ENCODE measurements at places on chromosomes 11 and 22.

GRCh38 chr11:86073948-86074347 lies 5.1 kb upstream of the PICALM start:
- DNase-seq, result no peak

DNA sequence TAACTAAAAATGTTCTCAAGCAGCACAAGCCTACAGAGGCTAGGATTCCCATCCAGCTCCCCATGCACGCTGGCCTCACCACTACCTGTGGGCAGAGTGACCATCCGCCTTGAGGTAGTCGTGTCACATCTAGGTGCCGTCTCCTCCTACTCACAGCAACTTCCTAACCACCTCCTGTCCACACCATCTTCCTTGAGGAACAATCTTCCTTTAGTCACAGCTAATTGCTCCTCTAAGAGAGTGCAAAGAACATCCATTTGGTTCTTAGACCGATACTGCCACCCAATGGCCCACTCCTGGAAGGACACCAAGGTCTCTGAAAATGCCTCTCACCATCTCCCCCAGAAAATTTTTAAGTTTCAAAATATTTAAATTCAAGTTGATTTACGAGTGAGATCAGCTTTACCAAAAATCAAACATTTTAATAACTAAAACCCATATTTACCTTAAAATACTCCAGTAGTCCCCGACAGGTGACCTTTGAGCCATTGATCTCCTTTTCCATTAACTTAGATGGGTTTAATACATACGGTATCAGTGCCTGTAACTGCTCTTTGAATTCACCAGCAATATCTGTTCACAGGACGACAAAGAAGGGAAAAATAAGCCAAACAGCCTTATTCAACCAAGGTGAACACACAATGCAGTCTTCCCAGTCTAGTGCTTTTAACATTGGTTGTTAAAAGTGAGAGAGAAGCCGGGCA lies 21.7 kb upstream of the PLAAT3 start:
- DNase-seq, result no peak

DNA sequence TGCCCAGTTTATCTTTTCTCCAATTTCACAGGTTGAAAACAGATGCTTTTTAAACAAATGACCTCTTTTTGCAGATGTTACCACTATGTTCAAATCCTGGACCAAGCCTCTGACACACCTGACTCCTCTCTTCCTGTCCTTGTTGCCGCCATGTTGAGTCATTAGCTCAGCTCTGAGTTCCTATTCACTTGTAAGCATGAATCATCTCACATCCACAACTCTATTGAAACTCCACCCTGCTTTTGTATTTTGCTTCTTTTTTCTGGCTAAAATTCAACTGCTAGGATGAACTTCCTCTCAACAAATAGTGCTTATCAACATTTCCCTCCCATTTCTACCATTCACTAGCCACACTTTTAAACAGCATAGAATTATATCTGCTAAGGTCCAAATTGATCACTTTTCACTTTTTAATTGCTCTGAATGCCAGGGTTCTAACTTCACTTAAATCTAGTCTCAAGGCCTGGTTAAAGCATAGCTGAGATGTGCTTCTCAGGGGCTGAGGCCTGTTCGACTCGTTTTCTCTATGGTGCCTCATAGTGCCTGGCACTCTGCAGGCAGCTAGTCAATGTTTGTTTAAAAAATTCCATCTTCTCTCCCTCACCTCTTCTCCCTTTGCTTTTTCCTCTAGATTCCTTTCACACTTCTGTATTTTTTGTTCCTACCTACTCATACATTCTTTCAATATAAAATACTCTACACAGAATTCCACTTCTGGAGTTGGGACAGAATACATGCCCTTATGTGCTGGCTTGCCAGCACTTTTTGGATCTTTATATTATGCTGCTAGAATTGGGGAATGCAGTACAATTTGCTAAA lies 3.9 kb downstream of the JOSD1 start:
- no peak for DNase-seq

DNA sequence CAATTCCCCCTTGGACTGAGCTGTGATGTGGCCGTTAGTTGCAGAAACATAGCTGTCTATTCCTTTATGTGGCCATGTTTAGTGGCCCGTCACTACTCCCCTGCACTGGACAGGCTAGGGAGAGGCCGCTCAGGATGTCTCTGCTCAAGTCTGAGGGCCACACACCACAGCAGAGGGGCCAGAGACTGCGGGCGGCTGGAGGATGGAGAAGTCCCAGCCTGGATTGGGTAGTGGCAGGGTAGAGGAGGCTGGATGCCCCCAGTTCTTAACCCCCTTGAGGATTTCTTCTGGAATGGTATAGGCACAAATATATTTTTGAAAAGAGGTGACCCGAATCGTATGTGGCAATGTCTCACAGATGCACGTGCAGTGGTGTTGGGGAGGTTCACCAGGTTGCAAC lies 116.4 kb upstream of the B3GAT1 start:
- no peak for DNase-seq

DNA sequence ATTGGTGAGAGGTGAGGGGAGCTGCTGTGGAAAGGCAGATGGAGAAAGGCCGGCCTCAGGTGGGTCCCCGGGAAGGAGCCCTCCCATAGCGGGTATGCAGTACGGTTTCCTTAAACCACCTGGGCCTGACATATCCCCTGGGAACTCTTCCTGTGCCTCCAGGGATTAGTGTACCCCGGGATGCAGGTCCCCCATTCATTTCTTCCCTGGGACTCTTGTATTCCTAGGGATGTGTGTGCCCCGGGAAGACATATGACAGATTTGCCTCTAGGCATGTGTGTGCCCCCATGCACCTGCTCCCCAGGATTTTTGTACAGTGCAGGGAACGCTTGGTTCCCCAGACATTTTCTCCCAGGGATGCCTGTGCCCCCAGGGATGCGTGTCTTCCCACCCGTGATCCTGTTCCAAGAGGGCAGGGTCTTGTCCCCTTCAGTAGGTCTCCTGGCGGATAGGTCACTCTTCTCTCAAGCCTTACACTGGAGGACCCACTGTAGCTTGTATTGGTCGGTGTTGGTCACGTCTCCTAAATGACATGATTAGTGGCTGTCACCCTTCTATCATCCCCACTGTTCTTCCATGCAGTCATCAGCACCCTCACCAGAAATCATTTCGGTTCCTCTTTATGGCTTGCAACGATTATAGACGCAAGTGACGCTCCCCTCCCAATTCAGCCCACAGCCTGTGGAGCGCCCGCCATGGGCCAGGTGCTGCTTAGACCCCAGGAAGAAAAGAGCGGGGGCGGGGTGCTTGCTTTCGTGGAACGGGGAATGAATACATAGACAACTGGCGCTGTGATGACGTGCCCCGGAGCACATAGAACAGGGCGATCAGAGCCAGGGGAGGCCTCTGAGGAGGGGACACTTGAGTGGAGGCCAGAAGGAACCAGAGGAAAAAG lies 1.3 kb downstream of the PARVB start:
- no peak for DNase-seq

GRCh38 chr11:77866336-77866735 lies 45.4 kb downstream of the AAMDC start:
- DNase-seq, result no peak

DNA sequence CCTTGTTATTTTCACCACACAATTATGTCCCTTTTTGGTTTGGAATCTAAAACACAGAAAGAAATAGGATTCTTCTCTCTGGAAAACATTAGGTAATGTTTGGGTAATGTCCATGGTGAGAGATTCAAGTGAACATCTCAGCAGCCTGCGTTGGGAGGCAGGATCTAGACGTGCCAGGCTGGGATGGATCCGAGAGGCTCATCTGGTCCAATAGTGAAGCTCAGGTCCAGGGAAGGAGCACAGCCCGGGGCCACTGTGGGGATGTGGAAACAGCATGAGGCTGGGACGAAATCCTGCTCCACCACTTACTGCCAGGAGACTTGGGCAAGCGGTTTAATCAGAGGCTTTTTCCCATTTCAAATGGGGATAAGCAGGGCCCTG lies 109.9 kb downstream of the CSNK2A3 start:
- DNase-seq, result no peak

- DNase-seq, result no peak
Measured at GRCh38 chr11:19670030-19670791, 42.4 kb upstream of the NAV2 start.

DNA sequence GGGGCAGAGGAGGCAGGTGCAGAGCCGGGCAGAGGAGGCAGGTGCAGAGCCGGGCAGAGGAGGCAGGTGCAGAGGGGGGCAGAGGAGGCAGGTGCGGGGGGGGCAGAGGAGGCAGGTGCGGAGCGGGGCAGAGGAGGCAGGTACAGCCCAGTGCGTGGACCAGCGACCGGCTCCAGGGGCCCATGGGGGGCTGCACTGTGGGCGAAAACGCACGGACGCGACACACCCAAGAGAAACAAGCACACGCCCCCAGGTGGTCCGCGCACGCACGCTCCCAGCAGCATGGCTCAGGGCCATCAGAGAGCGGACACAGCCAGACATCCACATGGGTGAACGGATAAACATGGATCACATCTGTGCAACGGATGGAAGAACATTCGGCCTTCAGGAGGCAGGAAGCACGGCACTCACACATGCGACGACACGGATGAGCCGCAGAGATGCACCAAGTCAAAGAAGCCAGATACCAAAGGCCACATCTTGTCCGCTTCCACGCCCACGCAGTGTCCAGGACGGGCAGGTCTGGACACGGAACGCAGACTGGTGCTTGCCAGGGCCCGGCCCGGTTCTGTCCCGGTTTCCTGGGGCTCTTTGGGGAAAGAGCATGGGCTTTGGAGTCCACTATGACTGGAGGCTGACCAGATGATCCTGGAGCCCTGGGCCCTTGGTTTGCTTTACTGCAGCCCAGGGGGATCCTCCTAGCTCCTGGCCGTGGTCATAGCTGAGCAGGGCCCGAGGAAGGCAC lies 21.8 kb downstream of the OSBPL5 start:
- no peak for DNase-seq

DNA sequence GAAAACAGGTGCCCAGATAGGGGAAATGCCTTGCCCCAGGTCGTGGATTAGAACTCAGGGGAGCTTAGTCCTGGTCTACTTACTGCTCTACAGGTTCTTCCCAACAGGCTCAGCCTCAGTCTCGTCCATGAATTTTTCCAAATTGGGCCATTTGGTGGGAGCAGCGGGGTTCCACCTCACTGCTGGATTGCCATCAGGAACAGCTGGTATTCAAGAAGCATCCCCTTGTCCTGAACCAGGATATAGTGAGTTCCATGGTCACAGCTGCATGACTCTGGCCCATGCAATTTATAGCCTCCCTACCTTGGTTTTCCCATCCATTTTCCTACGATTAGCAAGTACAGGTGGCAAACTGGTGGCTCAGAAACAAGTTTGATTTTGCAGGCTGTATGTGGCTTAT lies 6.6 kb upstream of the UBE2L6 start:
- no peak for DNase-seq

DNA sequence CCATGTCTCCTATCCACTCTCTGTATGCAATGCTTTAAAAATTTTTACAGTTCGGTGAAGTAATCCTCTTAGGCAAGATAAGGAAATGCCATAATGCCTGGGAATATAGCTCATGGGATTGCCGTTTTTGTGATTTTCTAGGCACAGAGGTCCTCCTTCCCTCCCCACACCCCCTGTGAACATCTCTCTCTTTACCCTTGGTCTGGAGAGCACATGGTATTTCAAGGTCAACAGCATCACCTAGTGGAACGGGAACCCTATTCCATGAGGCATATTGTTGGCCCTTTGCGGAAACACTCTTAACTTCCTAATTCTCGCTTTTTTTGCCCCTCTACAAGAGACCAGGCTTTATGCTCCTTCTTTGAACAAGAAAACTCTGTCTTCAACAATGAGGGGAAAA lies 8.8 kb downstream of the NXPE4 start:
- no peak for DNase-seq

GRCh38 chr11:9057007-9057406 lies 34.4 kb downstream of the SCUBE2 start:
- no peak for DNase-seq

DNA sequence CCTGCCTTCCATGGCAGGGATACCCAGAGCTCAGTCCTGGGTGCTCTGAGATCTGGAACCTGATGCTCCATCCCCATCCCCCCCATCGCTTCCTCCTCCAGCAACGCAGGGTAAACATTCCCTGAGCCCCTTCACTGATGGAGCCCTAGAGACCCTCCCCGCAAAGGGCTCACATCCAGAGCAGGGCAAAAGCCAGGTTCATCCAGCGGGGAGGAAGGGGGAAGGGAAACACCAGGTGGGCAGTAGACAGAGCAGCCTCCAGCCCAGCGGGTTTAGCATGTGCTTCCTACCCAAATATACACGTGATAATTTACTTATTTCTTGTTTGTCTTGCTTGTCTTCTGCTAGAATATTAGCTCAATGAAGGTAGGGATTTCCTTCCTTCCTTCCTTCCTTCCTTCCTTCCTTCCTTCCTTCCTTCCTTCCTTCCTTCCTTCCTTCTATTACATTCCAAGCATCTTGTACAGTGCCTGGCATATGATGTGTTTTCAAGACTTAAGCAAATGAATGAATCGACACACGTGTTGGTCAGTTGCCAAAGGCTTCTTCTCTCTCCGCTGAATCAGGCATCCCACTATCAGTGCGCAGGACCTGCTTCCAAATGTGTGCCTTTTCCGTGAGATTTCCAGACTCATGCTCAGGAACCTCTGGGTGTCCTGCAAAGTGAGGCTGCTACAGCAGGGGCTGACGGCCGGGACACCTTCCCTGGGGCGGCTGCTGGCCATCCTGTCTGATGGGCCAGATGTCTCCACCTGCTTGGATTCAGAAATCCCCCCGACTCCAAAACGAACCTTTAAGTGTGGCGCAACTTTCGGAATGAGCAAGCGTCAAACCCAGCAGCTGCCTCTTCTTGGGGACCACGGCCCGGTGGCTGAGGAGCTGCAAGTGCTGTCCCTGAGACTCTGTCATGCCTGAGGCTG lies 955.1 kb downstream of the BRD1 start:
- no peak for DNase-seq

GRCh38 chr11:99068832-99069231 lies 48.1 kb downstream of the CNTN5 start:
- DNase-seq, result no peak

DNA sequence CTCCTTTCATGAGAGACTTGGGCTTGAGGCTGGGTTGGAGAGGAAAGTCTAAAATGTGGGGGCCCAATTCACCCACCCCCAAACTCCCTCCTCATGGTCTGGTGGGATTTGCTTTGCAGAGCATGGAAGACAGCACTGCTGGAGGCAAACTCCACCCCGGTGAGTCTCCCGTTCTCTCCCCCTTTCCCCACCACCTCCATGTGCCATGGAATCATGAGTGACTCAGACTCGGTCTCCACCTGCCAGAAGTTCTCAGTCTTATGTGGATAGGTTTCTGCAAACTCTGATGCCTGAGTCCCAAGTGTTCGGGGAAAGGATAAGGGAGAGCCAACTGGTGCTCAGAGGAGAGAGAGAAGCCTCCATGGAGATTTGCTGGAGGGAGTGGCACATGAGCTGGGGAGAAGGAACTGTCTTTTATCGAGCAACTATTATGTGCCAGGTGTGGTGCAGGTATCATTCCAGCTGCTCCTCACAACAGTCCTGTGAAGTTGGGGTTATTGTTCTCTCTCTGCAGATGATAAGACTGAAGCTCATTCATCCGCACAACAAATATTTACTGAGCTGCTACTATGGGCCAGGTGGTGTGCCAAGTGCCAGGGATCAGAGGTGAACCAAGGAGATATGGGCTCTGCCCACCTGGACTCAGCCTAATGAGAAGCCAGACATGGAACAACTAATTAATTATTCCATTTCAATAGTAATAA lies 6.6 kb downstream of the PLEKHB1 start:
- no peak for DNase-seq
